CD4-positive, alpha-beta T cell treated with Interleukin-21 for 1 hour (primary cell): ENCODE measurements at places on chromosomes 16 and 17.

GRCh38 chr17:82985428-82985805 lies 94.0 kb upstream of the METRNL start:
- no peak for DNase-seq

GRCh38 chr16:3015865-3016521 lies 2.0 kb downstream of the CLDN6 start:
- DNase-seq = no peak

- peak; percentile 34 for DNase-seq
These were observed 15.5 kb downstream of the CDH1 start for GRCh38 chr16:68752602-68753001.

GRCh38 chr17:39636587-39636926 lies 387 bp upstream of the STARD3 start:
- no peak for DNase-seq

DNA sequence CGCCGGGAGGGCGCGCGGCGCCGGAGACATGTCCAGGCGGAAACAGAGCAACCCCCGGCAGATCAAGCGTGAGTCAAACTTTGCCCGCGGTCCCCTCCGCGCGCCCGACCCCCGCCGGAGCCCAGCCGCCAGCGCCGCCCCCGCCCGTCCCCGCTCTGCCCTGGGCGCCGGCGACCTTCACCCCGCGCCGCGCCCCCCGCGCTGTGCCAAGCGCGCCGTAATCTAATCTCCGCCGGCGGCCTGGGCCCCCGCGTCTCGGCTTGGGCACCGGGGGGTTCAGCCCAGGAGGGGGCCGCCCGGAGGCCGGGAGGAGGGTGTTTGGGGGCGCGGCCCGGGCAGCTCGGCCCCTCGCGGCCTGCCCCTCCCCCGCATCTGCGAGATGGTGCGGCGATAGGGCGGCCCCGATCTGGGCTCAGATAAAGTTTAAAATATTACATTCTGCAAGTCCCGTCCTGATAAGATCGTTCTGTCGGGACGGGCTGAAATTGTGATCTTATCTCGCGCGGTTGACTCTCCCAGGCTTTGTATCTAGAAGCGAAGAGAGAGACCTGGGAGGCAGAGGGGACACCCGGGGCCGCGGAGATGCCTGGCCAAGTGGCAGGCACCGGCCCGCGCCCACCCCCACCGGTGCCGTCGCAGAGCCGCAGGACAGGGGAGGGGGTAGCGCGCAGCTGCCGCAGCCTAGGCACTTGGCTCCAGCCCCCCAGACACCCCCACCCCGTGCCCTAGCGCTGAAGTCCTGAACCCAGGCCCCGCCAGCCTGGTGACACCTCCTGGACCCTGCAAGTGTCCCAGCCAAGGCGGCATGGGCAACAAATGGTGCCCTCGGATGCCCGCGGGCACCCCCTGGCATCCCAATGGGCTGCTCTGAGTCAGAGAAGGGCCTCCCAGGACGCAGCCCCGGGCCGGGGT lies 787 bp downstream of the ZFPM1 start:
- peak; percentile 49 for DNase-seq

- no peak for DNase-seq
These were observed 25.3 kb downstream of the SF3B3 start for GRCh38 chr16:70548936-70549335.

- no peak for DNase-seq
These were observed 222.2 kb upstream of the CPHXL start for GRCh38 chr16:75948441-75948840.

- no peak for DNase-seq
These were observed 54.3 kb upstream of the JPH3 start for GRCh38 chr16:87548046-87548445.

GRCh38 chr17:57033296-57033695 lies 51.8 kb upstream of the AKAP1 start:
- DNase-seq = no peak

GRCh38 chr16:30658731-30659506 lies 688 bp downstream of the FBRS start:
- no peak for DNase-seq

DNA sequence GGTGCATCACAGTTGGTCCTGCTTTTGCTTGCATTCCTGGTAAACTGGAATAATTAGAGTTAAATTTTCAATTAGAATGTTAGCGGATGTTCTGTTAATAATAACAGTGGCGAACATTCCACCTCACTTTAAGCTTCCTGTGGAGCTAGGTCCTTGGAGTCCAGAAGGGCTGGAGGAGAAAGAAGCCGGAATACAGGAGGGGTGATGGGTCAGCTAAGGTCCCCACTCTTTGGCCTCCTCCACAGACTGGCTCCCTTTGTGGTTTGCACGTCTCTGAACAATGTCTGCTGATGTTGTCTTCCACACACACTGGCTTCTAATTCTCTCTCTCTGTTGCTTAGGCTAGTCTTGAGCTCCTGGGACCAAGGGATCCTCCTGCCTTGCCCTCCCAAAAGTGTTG lies 35.0 kb upstream of the ETV4 start:
- no peak for DNase-seq

DNA sequence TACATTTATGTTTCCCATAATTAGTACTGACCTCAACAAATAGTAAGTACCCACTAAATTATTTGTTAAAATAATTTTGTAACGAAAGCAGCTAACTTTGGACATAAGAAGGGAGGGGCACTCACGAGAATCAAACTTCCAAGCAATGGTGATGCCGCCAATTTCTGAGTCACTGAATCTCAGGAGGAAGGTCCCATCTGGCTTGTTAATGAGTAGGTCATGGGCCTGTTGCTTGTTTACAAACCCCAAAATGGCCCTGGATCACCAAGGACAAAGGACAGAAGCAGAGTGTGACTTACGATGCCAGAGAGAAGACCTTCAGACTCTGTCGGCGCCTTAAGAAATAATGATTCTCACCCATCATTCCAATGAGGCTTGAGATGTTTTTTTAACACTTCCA lies 15.8 kb upstream of the GHDC start:
- DNase-seq = no peak

- no peak for DNase-seq
These were observed 116.5 kb downstream of the ADCY9 start for GRCh38 chr16:3999479-4000325.

DNA sequence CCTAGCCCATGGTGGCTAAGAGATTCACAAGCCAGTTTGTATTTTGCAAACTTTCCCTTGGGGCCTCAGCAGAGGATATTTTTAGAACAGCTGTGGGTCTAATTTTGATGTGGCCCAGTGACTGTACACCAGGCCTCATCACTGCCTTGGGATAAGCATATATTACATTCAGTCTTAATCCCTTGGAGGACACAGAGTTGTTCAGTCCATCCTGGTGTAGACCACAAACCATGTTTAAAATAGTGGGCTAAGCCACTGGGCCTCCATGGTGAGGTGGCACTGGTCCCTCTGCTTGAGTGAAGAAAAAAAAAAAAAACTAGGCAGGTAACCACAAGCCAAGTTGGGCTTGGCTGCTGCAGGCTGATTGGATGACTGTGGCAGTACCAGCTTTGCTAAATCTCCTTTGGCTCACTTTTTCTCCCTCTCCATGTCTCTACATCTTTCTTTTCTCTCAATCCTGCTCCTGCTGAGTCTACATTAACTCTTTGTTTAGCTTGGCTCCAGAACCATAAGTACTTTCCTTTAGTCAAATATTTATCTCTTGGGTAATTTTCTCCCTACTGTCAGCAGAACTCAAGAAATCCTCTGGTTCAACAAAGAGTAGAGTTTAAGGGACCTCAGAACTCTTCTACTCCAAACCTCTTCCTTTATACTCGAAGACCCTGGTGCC lies 120.0 kb upstream of the TBX2 start:
- DNase-seq = no peak

GRCh38 chr17:44137891-44138709 lies 3.6 kb upstream of the HROB start:
- no peak for DNase-seq

DNA sequence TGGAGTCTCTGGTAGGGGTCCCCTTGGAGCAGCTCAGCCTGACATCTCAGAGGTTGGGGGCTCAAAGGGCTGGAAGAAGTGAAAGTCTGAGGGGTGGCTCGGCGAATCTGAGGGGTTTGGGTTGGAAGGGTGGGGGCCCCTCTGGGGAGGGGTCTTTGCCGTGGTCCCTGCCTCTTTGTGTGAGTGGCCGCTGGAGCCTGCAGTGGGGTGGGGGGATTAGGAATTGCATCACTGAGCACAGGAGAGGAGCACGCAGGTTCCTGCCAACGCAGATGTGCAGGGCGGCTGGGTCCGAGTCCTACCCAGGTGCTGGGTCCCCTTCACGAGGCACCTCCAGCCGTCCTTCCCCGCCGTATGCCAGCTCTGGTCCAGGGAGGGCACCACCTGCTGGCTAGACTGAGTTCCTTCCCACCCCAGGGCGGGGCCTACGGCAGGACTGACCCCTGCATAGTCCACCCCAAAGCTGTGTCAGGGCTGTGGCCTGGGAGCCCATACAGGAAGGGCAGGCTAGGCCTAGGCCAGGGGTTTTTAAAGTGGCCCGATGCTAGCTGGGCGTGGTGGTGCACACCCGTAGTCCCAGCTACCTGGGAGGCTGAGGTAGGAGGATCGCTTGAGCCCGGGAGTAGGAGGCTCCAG lies 9.9 kb downstream of the FMNL1 start:
- DNase-seq = no peak

DNA sequence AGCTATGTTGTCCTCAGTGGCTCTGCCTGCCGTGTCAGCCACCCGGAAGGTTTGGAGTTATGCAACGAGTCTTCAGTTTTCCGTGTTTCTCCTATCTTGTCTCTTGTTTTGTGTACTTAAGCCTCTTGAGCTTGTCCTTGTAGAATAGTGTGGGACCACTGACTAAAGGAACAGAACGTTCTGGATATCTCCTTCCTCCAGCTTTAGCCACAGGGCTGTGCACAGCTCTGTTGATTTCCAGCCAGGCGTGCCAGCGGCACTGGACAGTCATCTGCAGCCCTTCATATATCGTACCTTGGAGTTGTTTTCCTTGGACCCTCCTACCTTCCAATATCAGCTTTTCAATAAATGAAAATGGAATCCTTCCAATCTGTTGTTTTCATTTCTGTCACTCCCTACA lies 39.8 kb downstream of the TMEM11 start:
- DNase-seq = no peak

GRCh38 chr16:61842666-61843065 lies 193.6 kb downstream of the CDH8 start:
- DNase-seq = no peak

- no peak for DNase-seq
These were observed 31.4 kb downstream of the LIG3 start for GRCh38 chr17:35011671-35012216.

DNA sequence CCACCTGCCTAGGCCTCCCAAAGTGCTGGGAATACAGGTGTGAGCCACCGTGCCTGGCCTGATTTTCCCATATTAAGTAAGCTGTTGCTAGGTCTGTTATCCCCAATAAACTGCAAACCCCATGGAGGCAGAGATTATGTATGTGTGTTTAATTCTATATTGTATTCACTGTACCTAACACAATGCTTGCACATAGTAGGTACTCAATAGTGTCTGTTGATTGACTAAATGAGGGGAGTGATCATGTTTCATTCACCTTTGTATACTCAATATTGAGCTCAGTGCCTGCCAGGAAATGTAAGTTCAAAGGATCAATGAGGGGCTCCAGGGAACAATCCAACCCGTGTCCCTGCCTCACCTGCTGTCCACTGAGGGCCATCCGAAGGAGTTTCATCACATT lies 14.6 kb upstream of the GGA2 start:
- no peak for DNase-seq

DNA sequence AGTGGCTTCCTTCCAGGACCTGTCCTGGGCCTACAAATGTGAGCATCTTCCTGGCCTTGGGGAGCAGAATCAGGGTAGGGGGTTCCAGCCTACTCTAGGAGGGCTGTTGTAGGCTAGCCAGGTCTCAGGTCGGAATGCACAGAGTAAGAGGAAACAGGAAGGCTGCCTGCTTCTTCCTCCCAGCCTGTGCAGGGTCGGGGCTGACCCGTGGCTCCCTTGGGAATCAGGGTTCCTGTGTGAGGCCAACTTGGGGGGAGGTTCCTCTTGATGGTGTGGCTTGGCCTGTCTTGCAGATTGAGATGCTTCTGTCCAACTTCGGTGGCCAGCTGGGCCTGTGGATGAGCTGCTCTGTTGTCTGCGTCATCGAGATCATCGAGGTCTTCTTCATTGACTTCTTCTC lies 32.3 kb downstream of the SCNN1G start:
- no peak for DNase-seq

DNA sequence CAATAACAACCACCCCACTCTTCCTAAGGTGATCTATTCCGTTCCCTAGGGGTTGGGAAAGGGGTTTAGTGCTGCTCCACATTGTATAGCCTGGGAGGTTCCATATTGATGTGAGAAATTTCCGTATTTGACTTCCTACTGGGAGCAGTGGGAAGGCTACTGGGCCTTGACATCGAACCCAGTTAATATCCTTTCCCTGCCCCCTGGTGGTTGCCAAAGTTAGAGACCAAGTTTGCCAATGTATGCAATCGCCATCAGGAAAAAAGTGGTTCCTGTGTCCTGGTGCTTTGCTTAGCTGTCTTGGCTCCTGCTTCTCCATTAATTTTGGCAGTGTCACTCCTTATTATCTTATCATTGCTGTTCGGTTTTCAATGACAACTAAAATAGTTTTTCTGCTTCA lies 914.9 kb downstream of the KCNJ2 start:
- DNase-seq = no peak

DNA sequence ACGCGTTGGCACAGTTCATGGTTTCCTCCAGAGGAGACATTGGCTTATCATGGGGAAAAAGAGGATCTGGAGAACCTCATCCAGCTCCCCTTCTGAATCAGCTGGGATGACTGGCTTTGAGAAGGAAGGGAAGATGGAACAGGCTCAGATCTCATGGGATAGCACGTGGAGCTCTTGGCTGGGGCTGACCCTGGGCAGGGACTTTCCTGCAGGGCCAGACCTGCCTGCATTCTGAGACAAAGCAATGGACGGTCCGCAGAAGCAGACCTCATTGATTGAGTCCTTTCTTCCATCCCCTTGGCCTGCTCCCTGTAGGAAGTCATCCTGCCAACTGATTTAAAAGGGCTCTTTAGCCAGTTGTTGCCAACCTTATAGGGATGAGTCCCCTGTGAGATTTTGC lies 26.2 kb downstream of the PLCD3 start:
- DNase-seq = no peak

DNA sequence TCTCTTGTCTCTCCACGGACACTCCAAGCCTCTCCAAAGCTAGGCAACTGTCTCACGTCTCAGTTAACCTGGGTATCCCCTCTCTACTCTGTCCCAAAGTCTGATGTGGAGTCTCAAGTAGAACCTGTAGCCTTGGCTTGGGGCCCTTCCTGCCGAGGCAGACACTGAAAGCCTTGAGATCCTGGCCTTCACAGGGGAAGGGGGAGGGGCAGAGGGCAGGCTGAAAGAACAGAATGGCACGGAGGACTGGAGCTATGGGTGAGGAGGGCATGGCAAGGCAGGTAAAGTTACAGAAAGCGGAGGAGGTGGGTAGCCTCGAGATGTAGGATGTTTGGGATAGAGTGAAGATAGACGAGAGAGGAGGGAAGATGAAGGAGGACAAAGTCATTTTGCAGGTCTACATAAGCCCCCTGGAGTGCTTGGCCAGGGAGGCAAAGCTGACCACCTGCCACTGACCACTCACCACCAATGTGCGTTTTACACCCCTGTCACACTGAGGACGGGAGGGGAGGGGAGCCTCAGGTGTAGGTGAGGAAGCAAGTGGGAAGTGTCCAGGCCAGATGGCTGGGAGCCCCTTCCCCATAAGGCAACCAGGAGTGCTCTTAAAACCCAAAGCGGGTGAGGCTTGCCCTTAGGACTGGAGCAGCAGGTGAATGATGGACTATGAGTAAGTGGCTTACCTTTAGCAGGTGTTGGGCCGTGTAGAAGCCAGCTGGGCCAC lies 1.3 kb downstream of the FDXR start:
- DNase-seq = no peak
